ENCODE measurements at places on chromosomes 13 and 19.

DNA sequence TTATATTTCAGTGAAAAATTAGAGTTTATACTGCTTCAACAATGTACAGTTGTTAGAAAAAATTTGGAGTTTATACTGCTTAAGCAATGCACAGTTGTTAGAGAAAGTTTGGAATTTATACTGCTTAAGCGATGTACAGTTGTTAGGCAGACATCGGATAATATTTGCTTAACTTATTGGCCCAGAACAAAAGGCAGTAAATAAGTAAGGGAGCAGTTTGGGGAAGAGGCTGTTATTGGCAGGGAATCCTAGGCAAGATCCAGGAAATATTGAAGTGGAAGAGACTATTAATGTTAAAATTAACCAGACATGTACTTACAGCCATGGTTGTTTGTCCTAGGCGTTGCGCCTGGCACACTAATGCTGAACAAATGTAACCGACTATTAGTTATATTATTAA is 166.9 kb downstream of the GPC5 start:
- no peak for DNase-seq

- peak; percentile 45 for DNase-seq
These were observed 13.6 kb downstream of the C19orf25 start for GRCh38 chr19:1465191-1466016.

GRCh38 chr13:21698817-21699679 is 28.2 kb downstream of the FGF9 start:
- DNase-seq = no peak

GRCh38 chr13:25992076-25992475 is 59.7 kb downstream of the SHISA2 start:
- peak; percentile 67 for DNase-seq

DNA sequence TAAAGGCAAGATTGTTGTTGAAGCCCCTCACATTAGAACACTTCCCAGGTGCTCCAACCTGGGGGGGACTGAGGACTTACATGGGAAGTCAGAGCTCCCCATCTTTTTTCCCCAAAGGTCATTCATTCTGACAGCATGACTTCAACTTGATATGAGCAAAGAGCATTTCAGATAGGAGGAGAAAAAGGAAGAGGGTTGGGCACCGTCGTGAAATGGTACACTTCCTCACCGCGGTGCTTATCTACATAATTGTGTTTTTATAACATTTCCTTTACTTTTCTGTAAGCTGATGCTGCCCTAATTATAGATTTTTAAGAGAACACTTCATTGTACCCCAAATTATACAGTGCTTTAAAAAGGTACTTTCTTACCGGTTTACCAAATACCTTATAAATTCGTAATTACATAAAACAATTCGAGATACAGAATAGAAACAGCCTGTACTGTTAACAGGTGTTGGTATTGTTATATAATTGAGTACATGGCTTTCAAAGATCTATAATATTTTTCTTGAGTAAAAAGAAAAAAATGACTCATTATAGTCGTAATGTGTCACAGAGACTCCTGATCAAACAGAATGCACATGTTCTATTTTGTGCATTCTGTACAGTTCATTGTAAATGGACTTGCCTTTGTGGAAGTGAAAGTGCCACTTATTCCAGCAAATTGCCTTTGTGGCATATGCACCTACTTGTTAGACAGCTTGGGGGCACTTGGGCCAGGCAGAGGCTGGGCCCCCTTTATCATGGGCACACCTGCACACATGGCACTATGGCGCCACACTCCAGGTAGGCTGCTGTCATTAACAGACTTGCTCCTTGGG is 81.8 kb downstream of the GGACT start:
- no peak for DNase-seq

- DNase-seq = no peak
These were observed 21.7 kb downstream of the LILRB4 start for GRCh38 chr19:54684527-54684926.

GRCh38 chr13:113907635-113908617 is 44.0 kb upstream of the GAS6 start:
- DNase-seq = peak; percentile 69

- DNase-seq = no peak
These were observed 34.6 kb downstream of the CEBPG start for GRCh38 chr19:33408116-33408515.

- peak; percentile 49 for DNase-seq
These were observed 33.1 kb downstream of the PPP1R37 start for GRCh38 chr19:45125975-45126493.

GRCh38 chr19:41384351-41384750 is 8.0 kb downstream of the TMEM91 start:
- no peak for DNase-seq

DNA sequence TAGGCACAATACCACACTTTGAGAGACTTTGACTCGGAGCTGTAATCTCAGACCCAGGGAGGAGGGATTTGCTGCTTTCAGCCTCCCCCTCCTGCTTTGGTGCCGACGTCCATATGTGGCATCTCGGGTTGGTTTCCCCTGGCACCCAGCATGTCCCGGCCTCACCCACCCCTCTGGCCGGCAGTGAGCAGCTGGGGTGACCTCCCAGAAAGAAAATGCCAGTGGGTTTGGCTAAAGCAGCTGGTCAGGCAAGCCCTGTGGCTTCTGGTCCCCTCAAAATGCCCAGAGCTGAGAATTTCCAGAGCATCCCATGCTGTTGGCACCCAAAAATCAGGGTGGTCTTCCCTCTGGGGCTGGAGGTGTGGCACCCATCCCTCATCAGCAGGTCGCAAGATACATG is 34.1 kb downstream of the INSR start:
- DNase-seq = no peak

DNA sequence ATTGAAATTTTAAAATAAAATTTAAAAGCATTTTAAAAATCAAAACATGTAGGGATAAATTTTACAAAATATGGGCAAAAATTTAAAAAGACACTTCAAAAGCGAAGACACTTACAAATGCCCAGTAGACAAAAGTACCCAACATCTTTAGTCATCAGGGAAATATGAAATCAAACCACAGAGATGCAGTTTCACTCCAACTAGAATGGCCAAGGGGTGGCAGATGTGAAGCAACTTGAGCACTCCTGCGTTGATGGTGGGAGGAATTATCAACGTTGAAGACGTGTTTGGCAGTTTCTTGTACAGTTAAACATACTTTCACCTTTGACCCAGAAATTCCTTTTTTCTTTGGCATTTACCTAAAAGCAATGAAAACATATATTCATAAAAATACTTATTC is 518.0 kb upstream of the SGCG start:
- DNase-seq = no peak

GRCh38 chr19:8584965-8585893 is 8.0 kb upstream of the MYO1F start:
- DNase-seq = no peak

GRCh38 chr19:48631225-48631624 is 6.0 kb downstream of the DBP start:
- no peak for DNase-seq

- no peak for DNase-seq
These were observed 7.7 kb downstream of the AKAP8 start for GRCh38 chr19:15371786-15372380.

DNA sequence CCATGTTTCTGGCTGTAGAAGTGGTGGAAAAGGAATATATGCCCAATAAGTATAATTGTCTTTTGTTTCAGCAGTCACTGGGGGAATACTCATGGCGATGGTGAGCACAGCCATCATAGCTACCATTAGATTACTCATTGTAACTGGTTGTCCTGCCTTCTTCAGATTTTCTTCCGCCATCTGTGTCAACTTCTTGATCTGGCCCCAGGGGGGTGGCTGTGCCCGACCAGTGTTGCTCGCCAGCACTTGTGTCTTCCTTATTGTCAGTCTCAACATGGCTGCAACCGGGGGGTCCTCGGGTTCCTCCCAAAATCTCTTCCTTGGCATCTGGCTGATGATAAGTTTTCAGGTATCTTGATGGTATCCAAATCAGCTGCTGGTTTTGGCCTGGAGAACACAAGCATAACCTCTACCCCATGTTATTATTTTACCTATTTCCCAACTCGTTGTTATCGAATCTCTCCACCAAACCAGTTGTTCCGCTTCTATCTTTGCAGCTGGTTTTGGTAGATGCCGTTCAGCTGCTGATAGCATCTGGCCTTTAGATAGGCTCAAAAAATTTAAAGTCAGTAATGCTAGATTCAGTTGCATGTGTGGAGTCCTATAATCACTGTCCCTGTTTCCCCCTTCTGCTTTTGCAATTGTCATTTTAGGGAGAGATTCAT is 23.0 kb upstream of the IL17D start:
- no peak for DNase-seq

DNA sequence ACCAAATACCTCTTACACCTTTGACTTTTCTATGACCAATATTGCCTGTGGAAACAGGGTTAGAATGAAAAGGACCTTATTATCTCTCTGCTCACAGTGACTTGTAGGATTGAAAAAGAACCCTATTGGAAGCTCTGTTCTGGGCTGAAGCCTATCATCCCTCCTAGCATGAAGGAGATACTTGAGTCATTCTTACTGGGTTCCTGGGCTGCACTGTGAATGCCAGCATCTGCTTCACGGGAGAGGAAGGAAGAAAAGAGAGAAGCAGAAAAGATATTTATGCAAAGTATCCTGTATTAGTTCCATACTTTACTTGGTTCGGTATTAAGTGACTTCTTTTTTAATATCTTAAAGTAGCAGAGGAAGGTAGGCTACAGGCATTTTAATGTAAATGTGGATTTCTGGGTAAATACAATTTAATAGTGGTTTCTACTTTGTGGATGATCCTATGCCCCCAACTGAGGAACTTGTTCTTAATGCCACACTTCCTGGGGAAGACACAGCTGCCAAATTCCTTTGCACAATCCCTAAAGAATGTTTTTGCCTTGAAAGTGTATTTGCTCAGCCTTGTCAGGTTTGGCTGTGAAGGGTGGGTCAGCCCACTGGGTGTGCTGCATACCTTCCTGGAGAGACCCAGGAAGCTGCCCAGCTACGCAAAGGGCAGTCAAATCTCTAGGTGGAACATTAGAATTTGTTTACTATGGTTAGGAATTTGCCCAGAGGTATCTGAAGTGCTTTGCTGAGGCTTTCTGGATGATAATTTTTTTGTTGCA is 13.7 kb upstream of the SCEL start:
- DNase-seq = peak; percentile 57

- no peak for DNase-seq
These were observed 312.7 kb downstream of the FGF14 start for GRCh38 chr13:102089177-102089576.

DNA sequence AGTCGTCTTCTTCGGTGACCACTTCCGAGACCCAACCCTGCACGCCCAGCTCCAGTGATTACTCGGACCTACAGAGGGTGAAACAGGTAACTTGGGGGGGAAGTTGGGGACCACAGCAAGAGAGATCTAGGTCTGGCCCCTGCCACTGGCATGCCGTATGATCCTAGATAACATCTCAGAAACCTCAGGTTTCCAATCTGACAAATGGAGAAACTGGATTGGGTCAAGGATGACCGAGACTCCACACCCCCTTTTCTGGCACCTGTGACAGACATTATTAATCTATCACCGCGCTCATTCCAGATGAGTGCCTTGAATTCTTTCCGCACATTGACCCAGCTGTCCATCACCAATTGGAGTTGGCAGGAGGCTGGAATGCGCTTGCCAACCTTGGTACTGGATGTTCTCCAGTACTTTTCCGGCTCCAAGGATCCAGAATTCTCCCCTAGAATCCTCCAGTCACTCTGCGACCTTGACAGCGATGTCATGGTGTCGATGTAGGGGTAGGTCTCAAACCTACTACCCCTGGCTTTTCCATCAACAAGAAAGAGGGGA is 17.4 kb downstream of the VASP start:
- DNase-seq = no peak

- no peak for DNase-seq
These were observed 5.7 kb downstream of the SYT3 start for GRCh38 chr19:50633973-50634372.

DNA sequence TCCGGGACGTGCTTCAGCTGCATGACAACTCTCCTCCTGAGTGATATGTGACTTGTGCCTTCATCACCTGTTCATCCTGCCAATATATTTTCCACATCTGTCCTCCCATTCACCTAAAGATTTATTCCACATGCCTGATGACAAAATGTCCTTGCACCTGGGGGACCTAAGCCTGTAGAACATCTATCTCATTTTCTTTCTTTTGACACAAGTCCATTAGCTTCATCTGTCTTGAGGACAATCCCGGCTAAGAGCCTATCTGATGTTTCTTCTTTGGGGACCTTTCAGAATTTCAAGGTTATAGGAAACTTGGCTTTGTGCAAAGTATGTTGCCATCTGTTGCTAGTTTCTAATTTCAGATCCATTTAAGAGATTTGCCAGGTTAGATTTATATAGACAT is 41.1 kb downstream of the ITGBL1 start:
- DNase-seq = no peak

DNA sequence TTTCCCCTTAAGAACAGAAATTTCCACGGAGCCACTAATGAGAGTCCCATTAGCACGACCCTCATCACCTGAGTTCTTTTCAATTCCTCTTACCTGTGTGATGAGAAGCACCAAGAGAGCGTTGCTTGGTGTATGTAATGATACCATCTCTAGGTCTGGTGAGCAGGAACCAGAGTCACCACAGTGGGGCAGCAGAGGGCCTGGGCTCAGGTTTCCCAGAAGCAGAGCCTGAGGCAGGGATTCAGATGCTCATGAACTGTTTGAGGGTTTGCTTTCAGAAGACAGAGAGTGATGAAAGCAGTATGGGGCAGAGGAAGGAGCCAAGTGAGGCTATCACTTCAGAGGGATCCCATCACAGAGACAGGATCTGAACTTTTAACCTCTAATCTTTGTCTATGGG is 3.1 kb upstream of the PTPRH start:
- no peak for DNase-seq

DNA sequence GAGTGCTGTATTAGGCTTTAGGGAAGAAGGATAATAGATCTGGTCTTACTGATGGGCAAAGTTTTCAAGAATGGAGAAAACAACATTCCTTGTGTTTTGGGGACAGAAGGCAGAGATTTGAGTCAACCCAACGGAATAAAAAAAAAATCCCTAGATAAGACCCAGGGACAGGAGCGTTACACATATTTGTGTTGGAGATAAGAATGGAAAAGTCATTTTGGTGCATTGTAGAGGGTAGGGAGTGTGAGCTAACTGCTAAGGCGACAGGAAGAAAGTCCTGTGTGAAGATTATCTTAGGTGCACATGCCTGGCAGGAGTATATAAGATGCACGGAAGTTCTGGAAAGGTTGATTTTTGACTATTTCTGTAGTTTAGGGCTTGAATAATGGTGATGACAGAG is 450.3 kb upstream of the ARGLU1 start:
- DNase-seq = no peak

DNA sequence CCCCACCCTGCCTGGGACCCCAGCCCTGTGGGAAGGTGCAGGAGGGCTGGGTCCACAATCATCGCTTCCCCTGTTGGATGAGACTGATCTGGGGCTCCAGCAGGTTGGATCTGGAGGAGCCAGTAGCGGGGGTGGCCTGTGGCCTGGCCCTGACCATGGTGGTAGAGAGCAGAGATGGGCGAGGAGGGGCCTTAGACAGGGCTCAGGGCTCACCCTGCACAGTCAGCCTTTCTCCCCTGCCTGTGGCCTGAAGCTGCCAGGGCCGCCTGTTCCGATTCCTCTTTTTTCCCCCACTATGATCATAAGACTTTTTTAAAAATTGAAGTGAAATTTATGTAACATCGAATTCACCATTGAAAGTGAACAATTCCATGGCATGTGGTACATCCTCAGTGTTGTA is 18.2 kb downstream of the SIN3B start:
- no peak for DNase-seq

All from fibroblast of skin of back (primary cell).